ENCODE measurements at places on chromosomes 2 and 18. TPM values are rescaled to one million over a fixed set of nuclear protein-coding genes. Genes with fewer than 3 reads are reported as not detected.

The GDF7 gene
- total RNA-seq, result under 0.01 TPM

The GAREM2 gene
- 2.4 TPM for total RNA-seq

The SLC14A1 gene
- 136 TPM for total RNA-seq

DNA sequence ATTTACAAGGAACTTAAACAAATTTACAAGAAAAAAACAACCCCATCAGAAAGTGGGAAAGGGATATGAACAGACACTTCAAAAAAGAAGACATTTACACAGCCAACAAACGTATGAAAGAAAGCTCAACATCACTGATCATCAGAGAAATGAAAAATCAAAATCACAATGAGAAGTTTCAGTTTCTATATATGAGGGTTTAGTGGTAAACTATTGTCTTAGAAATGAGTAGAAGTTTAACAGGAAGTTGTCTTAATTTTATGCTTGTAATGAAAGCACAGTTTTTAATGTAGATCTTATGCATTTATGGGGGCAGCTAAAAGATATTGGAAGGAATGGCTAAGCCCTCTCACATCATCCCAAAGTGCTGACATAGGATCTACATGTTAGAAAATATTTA lies 325.4 kb downstream of the ERBB4 start:
- no peak for DNase-seq

DNA sequence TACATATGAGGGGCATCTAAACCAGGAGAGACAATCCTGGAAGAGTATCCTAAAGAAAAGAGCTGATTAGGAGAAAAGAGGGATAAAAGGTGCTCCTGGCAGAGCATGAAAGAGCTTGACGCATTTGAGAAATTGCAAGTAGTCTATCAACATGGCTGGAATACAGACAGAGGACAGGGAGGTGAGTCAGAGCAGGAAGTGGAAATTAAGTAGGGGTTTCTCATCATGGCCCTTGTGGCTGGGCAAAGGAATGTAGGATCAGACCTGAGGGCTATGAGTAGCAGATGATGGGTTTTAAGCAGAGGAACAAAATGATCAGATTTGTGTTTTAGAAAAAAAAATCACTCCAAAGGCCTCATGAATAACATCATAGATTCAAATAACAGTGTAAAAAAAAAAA lies 49.2 kb upstream of the UGP2 start:
- DNase-seq, result peak; percentile 83

GRCh38 chr2:75389271-75389670 lies 171.5 kb downstream of the EVA1A start:
- no peak for DNase-seq

- DNase-seq, result no peak
Measured at GRCh38 chr2:11245322-11245721, 90.1 kb downstream of the SLC66A3 start.

GRCh38 chr2:118123561-118124232 lies 35.4 kb downstream of the INSIG2 start:
- peak; percentile 88 for DNase-seq

DNA sequence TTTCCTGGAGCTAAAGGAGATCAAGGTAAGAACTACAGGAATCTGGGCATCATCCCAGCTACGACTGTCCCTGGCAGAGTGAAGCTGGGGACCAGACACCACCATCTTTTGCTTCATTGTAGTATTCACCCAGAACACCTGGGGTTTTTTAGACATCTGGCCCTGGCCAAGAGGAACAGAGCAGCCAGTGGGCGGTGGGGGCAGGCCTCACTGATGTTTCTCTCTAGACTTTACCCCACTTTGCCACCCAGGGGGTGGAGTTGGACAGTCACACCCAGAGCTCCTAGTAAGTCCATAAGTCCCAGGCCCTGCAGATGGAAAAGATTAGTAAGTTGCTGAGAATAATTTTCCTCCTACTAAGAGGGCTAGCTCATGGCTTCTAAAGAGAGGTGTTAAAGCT lies 39.6 kb downstream of the MARCO start:
- no peak for DNase-seq

DNA sequence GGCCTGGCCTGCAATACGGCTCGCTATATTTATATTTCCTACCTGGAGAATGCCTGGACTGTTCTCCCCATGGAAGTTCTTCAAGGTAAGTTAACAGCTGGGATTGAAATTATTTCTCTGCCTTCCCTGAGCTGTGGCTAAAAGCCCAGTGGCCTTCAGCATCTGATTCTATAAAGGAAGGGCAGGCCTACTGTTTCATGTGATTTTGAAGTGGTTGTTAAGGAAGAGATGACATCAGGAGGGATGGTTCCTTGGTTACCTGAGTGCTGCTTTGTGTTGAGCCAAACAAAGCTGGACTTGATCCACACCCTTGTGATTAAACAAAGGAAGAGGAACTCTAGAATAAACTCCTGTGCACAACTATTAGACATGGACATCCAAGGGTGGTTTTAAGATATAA lies 61.6 kb downstream of the MFSD6 start:
- no peak for DNase-seq

All from osteoblast (primary cell).